Activated T-helper 1 cell treated with anti-CD3 and anti-CD28 coated beads, Interleukin-2, amount 50 U/mL, for 16 hours (primary cell): ENCODE measurements at places on chromosomes 12 and 14.

- DNase-seq: no peak
Observed at GRCh38 chr12:27637524-27637923, 58.7 kb upstream of the REP15 start.

DNA sequence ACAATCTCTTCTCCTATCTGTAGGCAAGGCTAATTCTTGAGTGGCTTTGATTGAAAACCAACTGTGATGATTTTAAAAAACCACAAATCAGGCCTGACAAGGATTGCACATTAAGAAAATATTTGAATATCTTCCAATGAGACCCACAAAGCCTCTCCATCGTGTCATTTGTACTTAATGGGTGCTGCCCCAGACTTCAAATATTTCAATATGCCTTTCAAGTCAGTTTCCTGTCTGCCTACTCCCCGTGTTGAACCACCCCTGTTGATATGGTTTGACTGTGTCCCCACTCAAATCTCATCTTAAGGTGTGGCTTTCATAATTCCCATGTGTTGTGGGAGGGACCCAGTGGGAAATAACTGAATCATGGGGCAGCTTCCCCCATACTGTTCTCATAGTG lies 159.7 kb upstream of the EGLN3 start:
- DNase-seq: no peak

DNA sequence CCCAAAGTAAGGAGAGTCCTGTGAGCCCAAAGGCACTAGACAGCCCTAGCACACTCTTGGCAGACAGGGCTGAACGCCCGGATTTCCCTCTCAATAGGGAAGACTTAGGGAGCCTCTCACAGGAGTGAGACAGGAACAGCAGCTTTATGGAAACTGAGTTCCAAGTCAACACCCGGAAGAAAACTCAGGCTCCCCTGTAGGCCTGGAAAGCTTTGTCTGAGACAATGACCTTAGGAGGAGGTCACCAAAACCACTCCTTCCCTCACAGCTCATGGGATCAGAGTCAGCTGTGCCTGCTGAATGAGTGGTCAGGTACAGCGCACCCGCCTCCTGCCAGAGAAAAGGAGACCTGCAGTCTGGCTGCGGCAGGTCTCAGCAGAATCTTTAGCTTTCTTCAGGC lies 229.5 kb downstream of the CACNA1C start:
- DNase-seq: no peak

DNA sequence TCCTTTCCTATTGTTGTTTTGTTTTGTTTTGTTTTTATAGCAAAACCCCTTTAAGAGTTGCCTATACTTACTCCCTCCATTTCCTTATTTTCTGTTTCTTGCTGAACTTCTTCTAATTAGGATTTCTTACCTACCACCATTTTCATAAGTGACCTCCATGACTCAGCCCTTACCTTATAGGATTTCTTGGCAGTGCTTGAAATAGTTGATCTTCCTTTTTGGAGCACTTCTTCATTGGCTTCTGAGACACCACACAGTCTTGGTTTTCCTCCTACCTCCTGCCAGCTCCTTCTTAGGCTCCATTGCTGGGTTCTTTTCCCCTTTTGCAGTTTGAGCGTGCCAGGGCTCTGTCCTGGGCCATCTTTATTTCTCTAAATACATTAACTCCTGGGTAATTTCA lies 23.4 kb upstream of the EID3 start:
- no peak for DNase-seq

- no peak for DNase-seq
Observed at GRCh38 chr12:1805441-1806081, 14.8 kb upstream of the LRTM2 start.

- DNase-seq: no peak
Observed at GRCh38 chr12:120698665-120699064, 11.6 kb upstream of the UNC119B start.

DNA sequence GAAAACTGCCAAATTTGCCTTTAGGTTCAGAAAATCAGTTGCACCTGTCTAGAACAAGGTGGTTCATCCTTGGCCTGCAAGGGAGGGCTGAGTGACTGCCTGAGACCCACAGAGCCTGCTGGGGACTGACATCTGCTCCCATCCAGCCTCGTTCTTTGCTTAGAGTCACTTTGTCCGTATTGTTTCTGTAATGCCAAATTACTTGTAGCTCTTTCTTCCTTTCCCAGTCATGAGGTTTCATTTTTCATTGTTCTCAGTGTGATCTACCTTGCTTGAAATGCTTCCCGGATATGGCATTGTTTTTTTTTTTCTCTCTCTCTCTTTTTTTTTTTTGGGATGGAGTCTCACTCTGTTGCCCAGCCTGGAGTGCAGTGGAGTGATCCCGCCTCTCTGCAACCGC lies 21.3 kb downstream of the TSPAN9 start:
- no peak for DNase-seq

DNA sequence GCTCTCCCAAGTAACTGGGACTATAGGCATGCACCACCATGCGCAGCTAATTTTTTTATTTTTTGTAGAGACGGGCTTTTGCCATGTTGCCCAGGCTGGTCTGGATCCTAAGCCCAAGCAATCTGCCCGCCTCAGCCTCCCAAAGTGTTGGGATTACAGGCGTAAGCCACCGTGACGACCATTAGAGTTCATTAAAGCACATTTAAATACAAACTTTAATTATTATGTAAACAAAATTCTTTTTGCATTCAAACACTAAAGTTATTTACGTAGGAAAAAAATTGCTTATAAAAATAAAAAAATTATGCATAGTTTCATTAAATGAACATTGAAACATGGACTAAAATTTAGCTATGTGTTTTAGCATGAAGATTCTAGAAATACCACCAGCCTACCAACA lies 7.2 kb downstream of the RPAP3 start:
- DNase-seq: no peak

GRCh38 chr12:92365333-92365732 lies 219.7 kb upstream of the BTG1 start:
- no peak for DNase-seq

DNA sequence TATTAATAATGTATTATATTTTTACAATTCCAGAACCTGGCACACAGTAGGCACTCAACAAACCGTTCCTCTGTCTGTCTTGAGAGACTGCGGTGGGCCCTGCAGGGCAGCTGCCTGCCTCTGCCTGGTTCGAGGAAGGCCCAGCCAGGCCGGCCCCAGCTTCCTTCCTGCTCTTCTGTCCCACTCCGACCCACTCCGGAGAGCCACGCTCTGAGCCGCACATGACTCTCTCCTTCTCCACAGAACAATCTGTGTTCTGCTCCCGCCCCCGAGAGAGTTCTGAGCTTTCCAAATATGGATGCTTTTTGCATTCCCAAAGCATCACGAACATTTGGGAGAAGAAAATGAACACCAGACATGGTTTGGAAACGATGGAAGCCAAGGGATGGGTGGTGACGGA lies 57.3 kb downstream of the TTC7B start:
- no peak for DNase-seq

DNA sequence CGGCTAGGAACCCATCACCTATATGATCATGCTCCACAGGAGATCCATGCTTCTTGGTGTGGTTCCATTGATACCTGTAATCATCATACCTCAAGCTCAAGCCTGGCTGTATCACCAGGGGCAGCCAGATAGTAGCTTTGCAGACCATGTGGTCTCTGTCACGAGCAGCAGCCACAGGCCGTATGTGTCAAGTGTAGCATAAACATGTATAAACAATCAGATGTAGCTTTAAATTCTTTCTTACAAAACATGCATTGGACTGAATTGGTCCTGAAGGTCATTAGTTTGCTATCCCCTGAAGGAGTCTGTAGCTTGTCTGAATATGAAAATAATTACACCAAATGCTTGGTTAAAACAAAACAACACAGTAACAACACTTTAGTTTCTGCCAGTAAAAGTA lies 1223.2 kb upstream of the TMEM132C start:
- DNase-seq: no peak

DNA sequence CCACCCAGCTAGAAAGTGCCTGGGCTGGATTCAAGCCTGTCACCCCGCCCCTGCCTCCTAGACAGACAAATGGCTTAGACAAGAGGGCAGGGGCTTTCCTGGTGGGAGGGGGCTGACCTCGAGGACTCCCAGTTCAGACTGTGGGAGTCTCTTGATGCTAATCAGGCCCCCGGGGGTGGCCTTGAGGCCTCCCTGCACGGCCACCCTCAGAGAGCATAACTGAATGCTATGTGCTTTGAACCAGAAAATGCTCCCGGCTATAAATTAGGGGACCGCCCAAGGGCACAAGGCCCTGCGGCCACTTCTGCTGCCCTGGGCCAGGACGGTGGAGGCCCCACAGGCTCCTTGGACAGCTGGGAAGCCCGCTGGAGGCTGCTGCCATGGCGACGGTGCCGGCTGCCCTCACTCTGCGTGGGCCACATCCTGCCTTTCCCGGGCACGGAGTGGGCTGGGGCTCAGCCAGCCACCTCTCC lies 111.0 kb upstream of the NCOR2 start:
- no peak for DNase-seq

GRCh38 chr12:88334271-88334670 lies 192.2 kb downstream of the TMTC3 start:
- no peak for DNase-seq

- no peak for DNase-seq
Observed at GRCh38 chr12:19963972-19964371, 404.4 kb upstream of the PDE3A start.

- no peak for DNase-seq
Observed at GRCh38 chr14:104353221-104353920, 215.0 kb downstream of the KIF26A start.

- no peak for DNase-seq
Observed at GRCh38 chr12:114529966-114530365, 124.0 kb upstream of the TBX5 start.

GRCh38 chr14:39038542-39038941 lies 64.5 kb downstream of the SEC23A start:
- DNase-seq: no peak

- no peak for DNase-seq
Observed at GRCh38 chr12:50567926-50568325, 63.1 kb downstream of the DIP2B start.

- no peak for DNase-seq
Observed at GRCh38 chr14:96804895-96805294, 7.7 kb downstream of the VRK1 start.

GRCh38 chr12:82486524-82487235 lies 128.4 kb downstream of the METTL25 start:
- DNase-seq: no peak

DNA sequence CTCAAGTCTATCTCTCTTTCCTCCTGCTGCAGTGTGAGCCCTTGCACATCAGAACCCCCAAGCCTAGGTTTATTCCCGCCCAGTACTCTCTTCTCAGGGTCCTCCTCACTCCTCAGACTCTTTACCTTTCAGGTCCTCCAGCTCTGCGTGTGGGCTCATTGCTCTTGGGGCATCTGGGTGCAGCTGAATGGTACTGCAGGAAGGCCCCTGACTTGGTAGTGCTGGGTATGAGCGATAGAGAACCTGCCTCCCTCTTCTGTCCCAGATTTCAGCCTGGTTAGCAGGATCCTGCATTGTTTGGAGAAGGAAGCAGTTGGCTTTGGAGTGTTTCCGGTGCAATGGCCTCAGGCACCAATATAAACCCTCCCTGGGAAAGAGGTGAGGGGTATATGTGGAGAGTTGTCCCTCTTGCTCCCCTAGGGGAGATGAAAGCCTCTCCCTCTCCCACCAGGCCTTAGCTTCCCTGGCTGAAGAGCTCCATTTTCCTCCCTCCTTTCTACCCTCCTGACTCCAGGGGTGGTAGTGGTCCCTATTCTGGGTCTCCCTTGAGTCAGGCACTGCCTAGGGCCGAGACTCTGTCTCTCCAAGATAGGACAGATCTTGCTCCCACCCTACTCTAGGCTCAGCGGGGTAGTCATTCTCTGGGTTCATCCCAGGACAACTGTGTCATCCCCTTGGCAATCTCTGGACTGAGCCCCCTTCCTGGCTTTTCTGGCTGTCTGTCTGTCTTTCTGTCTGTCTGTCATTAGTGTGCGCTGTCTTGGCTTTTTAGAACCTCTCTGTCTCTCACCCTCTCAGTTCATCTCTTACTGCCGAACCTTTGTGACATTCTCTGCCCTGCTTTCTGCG lies 3.8 kb downstream of the LRP1 start:
- no peak for DNase-seq

GRCh38 chr12:132398386-132398991 lies 69.1 kb upstream of the GALNT9 start:
- no peak for DNase-seq

DNA sequence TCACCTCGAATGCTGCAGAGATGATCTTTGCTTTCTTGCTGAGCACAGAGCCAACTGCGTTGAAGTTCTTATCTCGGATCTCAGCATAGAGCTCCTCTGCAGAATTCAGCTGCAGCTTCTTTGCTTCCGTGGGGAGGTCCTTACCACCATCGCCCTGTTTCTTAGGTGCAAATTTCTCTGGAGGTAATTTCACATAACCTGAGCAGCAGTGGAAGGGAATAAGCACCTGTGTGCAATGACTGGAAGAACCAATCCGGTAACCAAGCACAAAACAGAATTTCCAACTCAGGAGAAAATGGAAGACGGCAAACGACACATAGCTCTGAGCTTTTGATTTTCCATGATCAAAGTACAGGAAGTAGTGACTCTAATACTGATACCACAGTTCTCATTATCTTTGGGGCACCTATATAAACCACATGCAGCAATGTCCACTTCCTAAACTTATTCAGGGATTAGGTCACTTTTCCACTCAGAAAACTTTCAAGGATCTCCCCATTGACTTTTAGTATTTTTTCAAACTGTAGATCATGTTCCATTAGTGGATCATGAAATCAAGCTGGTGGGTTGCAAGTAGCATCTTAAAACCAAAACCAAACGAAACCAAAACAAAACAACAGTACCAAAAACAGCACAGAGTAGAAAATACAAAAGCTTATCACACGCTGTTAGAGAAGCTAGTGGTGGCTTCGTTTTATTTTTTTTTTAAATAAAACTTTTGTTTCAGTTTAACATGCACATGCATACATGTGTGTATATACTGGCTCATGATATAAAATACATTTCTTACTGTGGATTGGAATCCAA lies 18.9 kb upstream of the DIABLO start:
- DNase-seq: peak; percentile 8

GRCh38 chr12:8832500-8832899 lies 10.1 kb downstream of the A2ML1 start:
- no peak for DNase-seq

- no peak for DNase-seq
Observed at GRCh38 chr12:88855301-88855700, 275.0 kb upstream of the KITLG start.

- no peak for DNase-seq
Observed at GRCh38 chr12:99976762-99977161, 8.0 kb downstream of the ANKS1B start.
